ENCODE measurements at places on chromosomes 11 and 22.

- DNase-seq, result peak; percentile 63
- no peak overlapping the region for H3K27ac ChIP-seq
- peaks cover 10% of the 10 kb centered on the region for H3K36me3 ChIP-seq
Measured at GRCh38 chr11:67252831-67253239, 13.4 kb upstream of the GRK2 start.

DNA sequence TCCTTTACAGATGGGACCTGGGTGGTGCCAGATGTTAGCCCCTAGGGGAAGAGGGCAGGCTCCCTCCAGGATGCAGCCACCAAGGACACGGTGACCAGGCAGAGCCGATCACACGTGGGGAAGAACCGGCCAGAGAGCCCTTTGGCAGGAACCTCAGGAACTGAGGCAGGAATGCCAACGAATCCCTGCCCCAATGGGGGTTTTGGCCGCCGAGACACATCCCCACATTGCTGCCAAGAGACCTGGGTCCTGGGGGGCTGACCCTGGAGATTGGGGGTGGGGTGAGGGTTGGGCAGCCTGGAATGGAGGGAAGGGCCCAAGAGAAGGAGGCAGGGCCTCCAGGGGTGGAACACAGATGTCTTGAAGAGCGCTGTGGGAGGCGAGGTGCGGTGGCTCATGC lies 28.7 kb upstream of the LMO1 start:
- no peak overlapping the region for H3K27ac ChIP-seq
- H3K4me3 ChIP-seq, result no peak overlapping the region
- DNase-seq, result peak; percentile 0
- H3K27me3 ChIP-seq, result peaks cover 7% of the 10 kb centered on the region

GRCh38 chr11:116422956-116423600 lies 349.7 kb downstream of the BUD13 start:
- H3K36me3 ChIP-seq, result no peaks in the 10 kb centered on the region
- no peaks in the 10 kb centered on the region for H3K27me3 ChIP-seq
- peak; percentile 70 for DNase-seq
- peaks cover 16% of the 10 kb centered on the region for H3K4me1 ChIP-seq
- H3K27ac ChIP-seq, result no peak overlapping the region

- no peaks in the 10 kb centered on the region for H3K27me3 ChIP-seq
- H3K36me3 ChIP-seq, result no peaks in the 10 kb centered on the region
- H3K4me1 ChIP-seq, result peaks cover 10% of the 10 kb centered on the region
- no peak overlapping the region for H3K27ac ChIP-seq
- no peak overlapping the region for H3K4me3 ChIP-seq
Measured at GRCh38 chr11:129323896-129324502, 51.6 kb upstream of the BARX2 start.

GRCh38 chr22:43515902-43516301 lies 104.1 kb downstream of the MPPED1 start:
- DNase-seq, result no peak
- no peaks in the 10 kb centered on the region for H3K36me3 ChIP-seq
- H3K27me3 ChIP-seq, result no peaks in the 10 kb centered on the region

- H3K36me3 ChIP-seq, result no peaks in the 10 kb centered on the region
- no peak overlapping the region for H3K4me3 ChIP-seq
- no peak for DNase-seq
- H3K27me3 ChIP-seq, result peaks cover 5% of the 10 kb centered on the region
- H3K4me1 ChIP-seq, result peaks cover 11% of the 10 kb centered on the region
Measured at GRCh38 chr22:39907605-39908097, 6.8 kb downstream of the GRAP2 start.

DNA sequence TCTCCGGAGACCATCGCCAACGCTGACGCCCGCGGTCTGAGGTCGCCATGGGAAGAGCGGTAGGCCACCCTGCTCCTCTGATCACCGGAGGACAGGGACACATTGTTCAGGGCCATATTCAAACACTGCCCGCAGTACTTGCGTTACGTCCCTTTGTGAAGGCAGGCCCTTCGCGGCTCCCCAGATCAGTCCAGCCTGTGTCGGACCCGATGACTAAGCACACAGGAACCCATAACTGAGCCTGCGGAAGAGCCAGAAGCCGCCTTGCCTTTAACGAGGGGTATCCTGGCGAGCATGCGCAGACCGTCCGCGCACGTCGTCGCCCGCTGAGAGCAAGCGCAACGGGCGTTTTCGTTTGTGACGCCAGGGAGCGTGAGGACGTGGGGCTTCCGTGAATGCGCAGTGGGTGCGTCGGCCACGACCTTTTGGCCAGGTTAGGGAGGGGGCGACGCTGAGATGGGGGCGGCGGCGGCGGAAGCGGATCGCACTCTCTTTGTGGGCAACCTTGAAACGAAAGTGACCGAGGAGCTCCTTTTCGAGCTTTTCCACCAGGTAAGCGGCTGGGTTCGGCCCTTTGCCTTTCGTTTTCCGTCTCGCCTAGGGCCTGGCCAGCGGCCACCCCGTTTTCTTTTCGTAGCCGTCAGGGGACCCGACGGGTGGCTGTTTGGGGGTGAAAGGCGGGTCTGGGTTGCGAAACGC lies at the start of the genes C11orf71 and RBM7:
TSS of gene C11orf71 (minus strand) at position 296 of the 699 bp plus-strand sequence. CDS start at position 116, 180 bp downstream.
TSS of gene RBM7 (plus strand) at position 451 of the 699 bp plus-strand sequence. CDS start at position 457, 6 bp downstream.
- DNase-seq, result peak; percentile 95
- H3K27ac ChIP-seq, result peak within 1 kb of the TSS; percentile 83
- H3K27me3 ChIP-seq, result no peaks in the 10 kb centered on the region

DNA sequence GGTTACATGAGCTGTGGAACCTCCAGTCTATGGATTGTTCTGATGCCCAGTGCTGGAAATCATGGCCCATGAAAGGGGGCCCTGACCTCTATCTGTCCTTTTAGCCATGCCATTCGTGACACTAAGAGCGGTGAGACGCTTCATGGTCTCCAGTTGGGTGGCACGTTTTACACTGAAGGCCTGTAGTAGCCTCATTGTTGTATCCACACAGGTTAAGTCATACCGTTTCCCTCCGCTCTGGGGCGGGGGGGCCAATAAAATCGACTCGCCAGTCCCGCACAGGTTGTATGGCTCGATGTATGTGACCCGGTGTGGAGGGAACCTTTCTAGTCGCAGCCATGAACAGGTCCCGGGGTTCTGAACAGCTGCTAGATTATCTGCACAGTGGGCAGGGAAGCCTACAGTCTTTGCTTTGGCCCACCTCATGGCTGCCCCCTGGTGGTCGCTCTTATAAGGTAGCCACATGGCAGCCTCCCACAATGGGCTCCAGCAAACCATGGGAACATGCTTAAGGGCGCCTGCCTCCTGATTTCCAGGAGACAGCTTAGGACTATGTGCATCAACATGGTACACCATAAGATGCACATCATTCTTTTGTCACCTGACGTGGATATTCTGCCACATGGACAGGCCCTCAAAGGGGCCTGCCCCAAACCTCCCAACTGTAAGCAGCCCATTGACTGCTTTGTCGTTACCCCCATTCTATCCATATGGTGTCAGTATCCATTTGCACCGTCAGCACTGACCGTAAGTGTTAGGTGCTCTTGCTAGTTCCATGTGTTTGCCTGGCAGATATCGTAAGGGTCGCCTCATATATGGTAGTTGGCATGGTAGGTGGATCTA lies 19.7 kb upstream of the APOL3 start:
- H3K4me3 ChIP-seq, result no peak overlapping the region
- H3K4me1 ChIP-seq, result peaks cover 6% of the 10 kb centered on the region
- H3K27ac ChIP-seq, result no peak overlapping the region
- DNase-seq, result peak; percentile 86

DNA sequence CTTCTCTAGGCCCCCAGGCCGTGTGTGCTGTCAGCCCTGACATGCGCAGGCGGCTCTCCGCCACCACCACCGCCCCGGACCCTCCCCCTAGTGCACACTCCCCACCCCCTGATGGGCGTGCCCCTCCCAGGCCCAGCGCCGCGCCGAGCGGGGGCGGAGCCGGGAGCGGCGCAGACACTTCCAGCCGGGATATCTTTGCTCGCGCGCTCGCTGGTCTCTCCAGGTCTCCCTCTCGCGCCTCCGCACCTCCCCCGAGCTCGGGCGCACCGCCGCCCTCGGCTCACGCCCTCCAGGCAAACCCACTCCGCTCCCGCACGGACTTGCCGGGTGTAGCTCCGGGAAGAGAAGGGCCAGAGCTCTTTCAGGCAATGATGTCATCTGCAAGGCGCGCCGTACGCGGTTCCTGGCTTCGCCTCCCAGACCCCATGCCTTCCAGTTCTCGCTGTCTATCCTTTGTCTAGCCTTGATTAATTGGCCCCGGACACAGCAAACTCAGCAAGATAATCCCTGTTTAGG lies at the start of gene SCN3B:
TSS of gene SCN3B (minus strand) at position 59 of the 516 bp plus-strand sequence. CDS start 823 bp downstream, outside the sequence.
- no peaks in the 10 kb centered on the region for H3K36me3 ChIP-seq
- peaks cover 7% of the 10 kb centered on the region for H3K4me1 ChIP-seq
- peak; percentile 88 for DNase-seq
- H3K27ac ChIP-seq, result no peak within 1 kb of the TSS
- H3K4me3 ChIP-seq, result peak within 1 kb of the TSS; percentile 68
- peaks cover 90% of the 10 kb centered on the region for H3K27me3 ChIP-seq

GRCh38 chr11:46237248-46238077 lies 40.0 kb upstream of the CREB3L1 start:
- peak; percentile 70 for DNase-seq
- H3K36me3 ChIP-seq, result no peaks in the 10 kb centered on the region
- H3K27me3 ChIP-seq, result peaks cover 40% of the 10 kb centered on the region
- peak overlapping the region; percentile 48 for H3K4me3 ChIP-seq
- H3K27ac ChIP-seq, result no peak overlapping the region
- peaks cover 21% of the 10 kb centered on the region for H3K4me1 ChIP-seq

GRCh38 chr11:68016161-68016903 lies 6.2 kb downstream of the ALDH3B1 start:
- no peaks in the 10 kb centered on the region for H3K27me3 ChIP-seq
- no peak overlapping the region for H3K4me3 ChIP-seq
- H3K36me3 ChIP-seq, result no peaks in the 10 kb centered on the region
- no peak for DNase-seq
- H3K27ac ChIP-seq, result no peak overlapping the region

- H3K27me3 ChIP-seq, result no peaks in the 10 kb centered on the region
- H3K36me3 ChIP-seq, result no peaks in the 10 kb centered on the region
- H3K27ac ChIP-seq, result no peak overlapping the region
- no peak overlapping the region for H3K4me3 ChIP-seq
- peaks cover 26% of the 10 kb centered on the region for H3K4me1 ChIP-seq
- no peak for DNase-seq
Measured at GRCh38 chr22:37751449-37752188, 54.8 kb downstream of the TRIOBP start.

DNA sequence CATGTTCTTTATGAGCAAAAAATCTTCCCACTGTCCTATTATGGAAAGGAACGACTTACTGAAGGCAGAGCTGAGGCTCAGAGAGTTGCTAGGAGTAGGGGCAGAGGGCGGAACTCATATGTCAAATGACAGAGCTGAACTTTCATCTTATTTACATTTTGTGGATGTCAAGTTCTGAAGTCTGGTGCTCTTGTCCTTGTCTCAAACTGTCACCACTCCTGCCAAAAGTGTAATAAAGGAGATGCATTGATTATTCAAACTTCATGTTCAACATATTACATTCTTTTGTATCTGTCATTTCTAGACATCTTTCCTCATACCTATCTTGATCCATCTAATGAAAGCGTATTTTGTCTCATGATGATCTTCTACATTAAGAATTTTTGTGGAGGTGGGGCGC lies 57.1 kb upstream of the C11orf87 start:
- H3K27me3 ChIP-seq, result no peaks in the 10 kb centered on the region
- H3K27ac ChIP-seq, result no peak overlapping the region
- no peaks in the 10 kb centered on the region for H3K4me1 ChIP-seq
- no peaks in the 10 kb centered on the region for H3K36me3 ChIP-seq
- no peak for DNase-seq

- H3K4me3 ChIP-seq, result no peak overlapping the region
- no peaks in the 10 kb centered on the region for H3K36me3 ChIP-seq
- no peak overlapping the region for H3K27ac ChIP-seq
- no peak for DNase-seq
- H3K4me1 ChIP-seq, result peaks cover 61% of the 10 kb centered on the region
- H3K27me3 ChIP-seq, result peaks cover 39% of the 10 kb centered on the region
Measured at GRCh38 chr11:46335271-46335670, 12.0 kb upstream of the DGKZ start.

DNA sequence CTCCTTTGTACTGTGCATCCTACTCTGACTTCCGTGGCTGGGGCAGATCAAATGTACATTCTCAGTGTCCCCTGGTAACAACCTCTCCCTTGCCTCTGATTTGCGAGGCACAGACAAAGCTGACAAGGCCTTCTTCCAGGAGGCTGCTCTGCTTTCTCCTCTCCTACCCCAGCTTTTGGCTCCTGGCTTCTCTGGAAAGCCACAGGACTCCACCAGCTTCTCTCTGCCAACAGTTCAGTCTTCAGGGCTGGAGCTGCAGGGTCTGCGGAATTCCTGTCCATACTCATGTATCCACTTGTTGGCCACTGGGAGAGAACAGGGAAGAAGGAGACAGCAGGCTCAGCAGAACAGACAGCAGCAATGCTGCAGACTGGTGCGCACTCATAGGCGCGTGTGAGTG lies 44.4 kb downstream of the P4HA3 start:
- DNase-seq, result no peak
- H3K4me1 ChIP-seq, result no peaks in the 10 kb centered on the region
- no peaks in the 10 kb centered on the region for H3K36me3 ChIP-seq
- no peak overlapping the region for H3K4me3 ChIP-seq
- H3K27ac ChIP-seq, result no peak overlapping the region
- no peaks in the 10 kb centered on the region for H3K27me3 ChIP-seq

DNA sequence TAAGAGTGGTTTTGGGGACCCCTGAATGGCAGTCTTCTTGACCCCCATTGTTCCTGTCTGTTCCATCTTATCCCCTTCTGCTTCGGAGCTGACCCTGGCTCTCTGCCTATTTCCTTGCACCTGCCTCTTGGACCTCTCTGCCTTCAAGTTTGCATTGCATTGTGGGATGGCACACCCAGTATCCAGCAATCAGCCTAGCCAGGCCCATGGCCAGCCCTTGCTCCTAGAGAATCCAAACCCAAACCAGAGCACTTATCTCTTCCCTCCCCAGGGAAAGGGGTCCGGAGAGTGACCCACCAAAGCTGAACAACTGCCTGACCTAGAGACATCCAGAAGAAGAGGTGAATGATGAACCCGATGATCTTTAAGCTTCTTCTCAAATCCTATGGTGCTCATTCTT lies 607.3 kb upstream of the CADM1 start:
- H3K4me3 ChIP-seq, result no peak overlapping the region
- H3K27me3 ChIP-seq, result peaks cover 27% of the 10 kb centered on the region
- no peak overlapping the region for H3K27ac ChIP-seq
- H3K4me1 ChIP-seq, result peaks cover 12% of the 10 kb centered on the region
- H3K36me3 ChIP-seq, result no peaks in the 10 kb centered on the region
- DNase-seq, result no peak

GRCh38 chr22:30228509-30229359 lies 17.8 kb downstream of the LIF start:
- no peaks in the 10 kb centered on the region for H3K36me3 ChIP-seq
- H3K27me3 ChIP-seq, result no peaks in the 10 kb centered on the region
- no peak overlapping the region for H3K4me3 ChIP-seq
- H3K27ac ChIP-seq, result no peak overlapping the region
- no peak for DNase-seq
- no peaks in the 10 kb centered on the region for H3K4me1 ChIP-seq

GRCh38 chr22:29348041-29348440 lies 32.5 kb upstream of the RASL10A start:
- no peak overlapping the region for H3K27ac ChIP-seq
- no peaks in the 10 kb centered on the region for H3K36me3 ChIP-seq
- no peak overlapping the region for H3K4me3 ChIP-seq
- H3K4me1 ChIP-seq, result peaks cover 6% of the 10 kb centered on the region
- no peaks in the 10 kb centered on the region for H3K27me3 ChIP-seq

GRCh38 chr11:93737904-93738612 lies 3.2 kb downstream of the TAF1D start:
- peak overlapping the region; percentile 60 for H3K4me3 ChIP-seq
- H3K4me1 ChIP-seq, result peaks cover 34% of the 10 kb centered on the region
- H3K36me3 ChIP-seq, result peaks cover 38% of the 10 kb centered on the region
- no peaks in the 10 kb centered on the region for H3K27me3 ChIP-seq
- no peak for DNase-seq

- DNase-seq, result peak; percentile 82
- H3K4me3 ChIP-seq, result no peak overlapping the region
- H3K4me1 ChIP-seq, result no peaks in the 10 kb centered on the region
- H3K27ac ChIP-seq, result no peak overlapping the region
Measured at GRCh38 chr11:29159552-29160465, 857.0 kb downstream of the KCNA4 start.
